ENCODE measurements at places on chromosomes 2 and 18. TPM values are rescaled to one million over a fixed set of nuclear protein-coding genes. Genes with fewer than 3 reads are reported as not detected.
A peak's percentile ranks its signal among the peaks of the same experiment; 100 is the strongest.

DNA sequence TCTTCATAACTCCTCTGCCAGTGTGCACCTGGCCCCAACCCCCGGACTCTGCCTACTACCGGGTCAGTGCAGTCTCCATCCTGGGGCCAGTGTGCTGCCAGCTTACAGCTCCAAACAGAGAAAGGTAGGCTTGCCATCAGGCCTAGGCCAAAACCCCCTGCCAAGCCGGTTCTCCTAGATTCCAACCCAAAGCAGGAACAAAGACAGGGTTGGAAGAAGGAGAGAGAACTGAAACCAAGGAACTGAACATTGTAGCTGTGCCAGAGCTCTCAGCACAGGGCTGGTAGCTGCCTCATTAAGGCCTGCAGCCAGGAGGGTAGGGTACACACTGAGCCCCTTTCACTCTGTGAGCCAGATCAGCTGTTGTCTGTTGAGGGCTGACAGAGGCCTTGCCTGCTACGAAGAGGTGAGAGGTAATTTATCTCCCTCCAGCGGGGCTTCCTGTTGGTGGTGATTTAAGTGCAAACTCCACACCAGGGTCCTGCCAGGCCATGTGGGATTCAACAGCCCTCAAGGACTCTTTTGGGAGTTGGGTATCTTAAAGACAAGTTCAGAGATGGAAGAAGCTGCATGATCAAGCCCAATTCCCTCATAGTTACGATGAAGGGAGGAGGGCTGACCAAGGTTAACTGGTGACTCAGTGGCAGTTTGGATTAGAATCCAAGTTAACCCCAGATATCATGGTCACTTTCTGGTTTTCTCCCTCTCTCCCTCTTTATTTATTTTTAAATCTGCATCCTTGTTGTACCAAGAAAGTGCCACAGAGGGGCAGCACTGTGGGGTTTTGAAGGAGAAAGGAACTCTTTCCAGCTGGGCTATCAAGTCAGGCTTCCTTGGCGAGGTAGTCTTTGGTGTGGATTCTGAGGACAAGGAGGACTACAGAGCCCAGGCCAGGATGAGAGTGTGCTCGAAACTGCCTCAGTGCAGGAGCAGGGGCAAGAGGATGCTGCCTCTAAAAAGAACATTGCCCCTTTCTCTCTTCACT, 48.1 kb downstream of the CYRIA start:
- no peaks in the 10 kb centered on the region for H3K27me3 ChIP-seq
- no peak for DNase-seq
- H3K4me1 ChIP-seq = peaks cover under 1% of the 10 kb centered on the region

DNA sequence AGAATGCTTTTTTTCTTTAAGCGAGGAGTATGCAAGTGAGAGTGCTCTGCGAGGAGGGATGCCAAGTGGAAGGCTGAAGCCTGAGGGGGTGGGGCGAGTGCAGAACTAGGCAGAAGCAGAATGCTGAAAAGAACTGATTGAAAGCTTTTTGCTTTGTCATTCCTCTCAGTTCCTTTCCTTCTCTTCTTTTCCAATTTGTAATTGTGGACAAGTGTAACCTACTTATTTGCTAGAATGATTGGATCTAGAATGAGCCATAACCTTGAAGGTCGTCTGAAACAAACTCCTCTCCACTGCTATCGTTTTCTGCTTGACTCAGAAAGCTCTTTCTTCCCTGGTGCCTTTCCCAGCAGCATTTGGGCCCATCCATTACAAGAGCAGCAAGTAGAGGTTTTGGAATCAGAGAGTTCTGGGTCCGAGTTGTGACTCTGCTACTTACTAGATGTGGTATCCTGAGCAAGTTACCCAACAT, 115.3 kb downstream of the METTL8 start:
- H3K4me3 ChIP-seq = peak overlapping the region; percentile 44
- DNase-seq = no peak
- peaks cover 15% of the 10 kb centered on the region for H3K4me1 ChIP-seq
- no peaks in the 10 kb centered on the region for H3K27me3 ChIP-seq
- H3K27ac ChIP-seq = no peak overlapping the region

GRCh38 chr2:66561645-66562303, 126.8 kb downstream of the MEIS1 start:
- no peak for DNase-seq
- H3K4me1 ChIP-seq = no peaks in the 10 kb centered on the region
- no peaks in the 10 kb centered on the region for H3K27me3 ChIP-seq

DNA sequence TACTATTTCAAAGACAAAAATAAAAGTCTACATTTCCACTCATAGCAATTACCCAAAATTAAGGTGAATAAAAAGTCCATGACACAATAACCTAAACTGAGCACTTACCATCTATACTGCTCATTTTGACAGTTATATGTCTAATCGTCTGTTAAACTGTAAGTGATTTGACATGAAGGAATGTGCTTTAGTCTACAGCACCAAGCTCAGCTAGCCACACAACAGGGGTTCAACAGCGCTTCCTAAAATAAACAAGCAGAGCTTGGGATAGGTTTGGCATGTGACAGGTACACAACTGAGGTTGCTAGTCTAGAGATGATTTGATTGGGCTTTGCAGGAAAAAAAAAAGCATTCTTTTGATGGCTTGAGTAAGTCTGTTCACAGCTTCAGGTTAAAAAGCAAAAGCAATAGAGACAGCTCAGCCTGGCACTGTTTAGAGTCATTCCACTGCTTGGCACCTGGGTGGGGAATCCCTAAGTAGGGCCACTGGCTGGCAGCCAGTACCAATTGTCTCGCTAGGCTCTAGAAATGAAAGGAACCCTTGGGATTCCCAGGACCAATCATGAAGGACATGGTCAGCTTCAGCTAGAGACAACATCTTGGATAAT, 78.6 kb downstream of the BARD1 start:
- no peak overlapping the region for H3K4me3 ChIP-seq
- H3K4me1 ChIP-seq = no peaks in the 10 kb centered on the region
- H3K27ac ChIP-seq = no peak overlapping the region
- H3K27me3 ChIP-seq = no peaks in the 10 kb centered on the region

The OR6B2 gene
- total RNA-seq = not detected

Measured in CD8-positive, alpha-beta memory T cell (primary cell).